ENCODE measurements at places on chromosomes 13 and 19.

GRCh38 chr13:99255271-99255670, 2.9 kb downstream of the GPR18 start:
- no peak for DNase-seq

DNA sequence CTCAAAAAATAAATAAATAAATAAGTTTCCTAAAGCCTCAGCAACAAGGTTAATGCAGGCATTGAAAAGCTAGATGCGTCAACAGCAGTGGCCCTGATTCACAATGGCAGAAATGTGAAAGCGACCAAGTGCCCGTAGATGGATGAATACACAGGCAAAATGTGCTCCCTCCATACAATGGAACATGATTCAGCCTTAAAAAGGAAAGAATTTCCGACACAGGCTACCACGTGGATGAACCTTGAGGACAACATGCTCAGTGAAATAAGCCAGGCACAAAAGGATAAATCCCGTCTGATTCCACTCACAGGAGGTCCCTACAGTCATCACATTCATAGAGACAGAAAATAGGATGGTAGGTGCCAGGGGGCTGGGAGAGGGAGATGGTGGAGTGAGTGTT, 31.7 kb downstream of the INSR start:
- DNase-seq, result no peak

DNA sequence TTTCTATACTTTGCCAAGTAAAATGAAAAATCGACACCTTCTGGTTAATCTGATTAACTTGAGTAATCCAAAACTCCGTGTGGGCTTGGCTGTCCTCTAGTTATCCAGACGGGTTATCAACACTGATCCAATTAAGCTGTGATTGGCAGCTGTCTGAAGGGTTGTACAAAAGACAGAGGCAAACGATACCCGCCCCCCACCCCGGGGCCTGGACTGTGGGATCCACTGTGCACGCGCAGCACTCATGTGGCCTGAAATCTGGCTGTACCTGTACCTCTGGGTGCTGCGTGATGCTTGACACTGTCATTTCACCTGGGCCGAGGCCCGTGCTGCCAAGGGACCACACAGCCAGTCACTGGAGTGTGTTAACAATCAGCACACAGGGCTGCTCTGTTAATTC, 53.5 kb downstream of the COL4A2 start:
- no peak for DNase-seq

DNA sequence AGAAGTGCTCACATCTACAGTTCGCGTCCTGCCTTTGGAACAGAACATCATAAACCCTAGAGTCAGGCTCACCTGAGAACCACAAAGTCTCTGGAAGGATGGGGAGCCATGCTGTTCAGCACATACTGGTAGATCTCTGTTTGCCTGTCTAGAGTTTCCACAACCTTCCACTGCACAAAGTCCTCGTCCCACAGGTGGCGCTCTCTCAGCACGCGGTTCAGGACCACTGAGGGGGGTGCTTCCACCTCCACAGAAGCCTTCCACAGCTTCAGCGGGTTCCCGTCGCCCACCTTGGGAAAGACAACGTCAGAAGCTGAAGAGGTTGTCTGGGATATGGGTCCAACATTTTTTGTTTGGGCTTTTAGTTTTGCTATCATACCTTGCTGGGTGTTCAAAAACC, 93.6 kb downstream of the KL start:
- peak; percentile 22 for DNase-seq

- no peak for DNase-seq
Measured at GRCh38 chr19:45498411-45499195, at the start of gene PPM1N. PPM1N (plus strand) TSS chr19:45498443; CDS start chr19:45498473, 30 bp downstream.

DNA sequence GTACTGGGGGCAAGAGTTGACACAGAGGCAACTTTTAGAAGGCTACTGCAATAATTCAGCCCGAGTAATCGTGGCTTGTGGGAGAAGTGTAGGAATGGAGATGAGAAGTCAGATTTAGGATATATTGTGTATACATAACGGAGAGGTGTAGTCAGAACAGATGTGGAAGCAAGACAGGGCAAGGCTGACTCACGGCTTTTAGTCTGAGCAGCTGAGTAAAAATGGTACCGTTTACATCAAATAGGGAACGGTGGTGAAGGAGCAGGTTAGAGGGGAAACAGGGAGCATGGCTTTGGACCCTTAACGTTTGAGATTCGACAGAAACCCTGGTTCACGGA, 796 bp upstream of the LSM14A start:
- no peak for DNase-seq

- no peak for DNase-seq
Measured at GRCh38 chr13:55410398-55411330, 1730.1 kb upstream of the PRR20A start.

DNA sequence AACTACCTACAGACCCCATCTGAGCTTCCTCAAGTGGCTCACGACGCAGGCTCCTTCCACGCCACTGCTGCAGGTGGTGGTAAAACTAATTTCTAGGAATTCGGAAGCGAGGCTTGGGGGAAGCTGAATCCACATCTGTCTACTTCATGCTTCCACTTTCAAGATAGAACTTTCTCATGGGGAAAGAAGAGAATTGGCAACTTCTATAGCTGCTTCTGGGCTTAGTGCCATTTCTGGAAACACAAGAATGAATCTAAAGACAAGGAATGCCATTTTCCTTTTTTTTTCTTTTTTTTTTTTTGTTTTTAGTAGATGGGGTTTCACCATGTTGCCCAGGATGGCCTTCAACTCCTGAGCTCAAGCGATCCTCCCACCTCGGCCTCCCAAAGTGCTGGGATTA, 2.8 kb upstream of the NLRP12 start:
- no peak for DNase-seq

- no peak for DNase-seq
Measured at GRCh38 chr13:93646245-93646644, 419.6 kb downstream of the GPC6 start.

GRCh38 chr19:15418231-15418578, 583 bp downstream of the AKAP8L start:
- no peak for DNase-seq

All from 8988T (cell line).